ENCODE measurements at places on chromosomes 5 and 9.

GRCh38 chr9:111051400-111051799 is 13.1 kb upstream of the LPAR1 start:
- DNase-seq, result no peak

DNA sequence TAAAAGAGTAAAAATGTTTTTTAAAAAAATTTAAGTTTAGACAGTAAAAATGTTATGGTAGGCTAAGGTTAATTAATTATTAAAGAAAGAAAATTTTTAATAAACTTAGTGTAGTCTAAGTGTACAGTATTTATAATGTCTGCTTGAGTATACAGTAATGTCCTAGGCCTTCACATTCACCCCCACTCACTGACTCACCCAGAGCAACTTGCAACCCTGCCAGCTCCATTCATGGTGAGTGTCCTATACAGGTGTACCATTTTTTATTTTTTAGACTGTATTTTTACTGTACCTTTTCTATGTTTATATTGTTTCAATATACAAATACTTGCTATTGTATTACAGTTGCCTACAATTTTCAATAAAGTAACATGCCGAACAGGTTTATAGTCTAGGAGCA is 234.1 kb downstream of the AUH start:
- DNase-seq, result no peak

DNA sequence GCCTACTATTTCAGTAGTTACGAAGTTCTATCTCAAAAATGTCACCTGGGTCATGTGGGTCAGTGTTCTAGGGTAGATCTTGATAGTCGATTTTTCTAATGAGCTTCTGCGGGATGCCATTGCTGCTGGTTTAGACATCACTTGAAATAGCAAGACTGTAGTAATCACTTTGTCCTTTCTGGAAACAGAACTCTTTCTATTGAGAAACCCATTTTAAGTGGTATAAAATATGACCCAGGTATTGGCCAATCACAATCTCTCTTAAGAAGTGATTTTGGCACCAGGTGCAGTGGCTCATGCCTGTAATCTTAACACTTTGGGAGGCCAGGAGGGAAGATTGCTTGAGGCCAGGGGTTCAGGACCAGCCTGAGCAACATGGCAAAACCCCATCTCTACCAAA is 17.6 kb downstream of the ARRDC3 start:
- no peak for DNase-seq

- DNase-seq, result no peak
Observed at GRCh38 chr9:74953235-74953751, 581 bp upstream of the C9orf40 start.

DNA sequence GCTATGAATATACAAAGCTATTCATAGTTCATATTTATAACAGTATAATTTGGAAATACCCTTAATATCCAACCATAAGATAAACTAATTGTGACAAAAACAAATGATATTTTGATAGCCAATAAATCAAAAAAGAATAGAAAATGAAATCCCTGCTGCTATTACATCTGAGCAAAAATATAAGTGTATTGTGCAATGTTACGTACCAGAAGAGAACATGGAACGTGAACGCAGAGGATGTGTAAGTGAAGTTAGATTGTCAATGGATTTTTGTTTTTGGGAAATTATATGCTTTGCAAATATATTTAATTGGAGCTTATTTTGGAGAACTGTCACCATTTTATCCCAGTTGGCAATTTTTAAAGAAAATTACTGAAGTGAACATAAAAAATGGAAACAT is 15.4 kb downstream of the GCNT1 start:
- no peak for DNase-seq

DNA sequence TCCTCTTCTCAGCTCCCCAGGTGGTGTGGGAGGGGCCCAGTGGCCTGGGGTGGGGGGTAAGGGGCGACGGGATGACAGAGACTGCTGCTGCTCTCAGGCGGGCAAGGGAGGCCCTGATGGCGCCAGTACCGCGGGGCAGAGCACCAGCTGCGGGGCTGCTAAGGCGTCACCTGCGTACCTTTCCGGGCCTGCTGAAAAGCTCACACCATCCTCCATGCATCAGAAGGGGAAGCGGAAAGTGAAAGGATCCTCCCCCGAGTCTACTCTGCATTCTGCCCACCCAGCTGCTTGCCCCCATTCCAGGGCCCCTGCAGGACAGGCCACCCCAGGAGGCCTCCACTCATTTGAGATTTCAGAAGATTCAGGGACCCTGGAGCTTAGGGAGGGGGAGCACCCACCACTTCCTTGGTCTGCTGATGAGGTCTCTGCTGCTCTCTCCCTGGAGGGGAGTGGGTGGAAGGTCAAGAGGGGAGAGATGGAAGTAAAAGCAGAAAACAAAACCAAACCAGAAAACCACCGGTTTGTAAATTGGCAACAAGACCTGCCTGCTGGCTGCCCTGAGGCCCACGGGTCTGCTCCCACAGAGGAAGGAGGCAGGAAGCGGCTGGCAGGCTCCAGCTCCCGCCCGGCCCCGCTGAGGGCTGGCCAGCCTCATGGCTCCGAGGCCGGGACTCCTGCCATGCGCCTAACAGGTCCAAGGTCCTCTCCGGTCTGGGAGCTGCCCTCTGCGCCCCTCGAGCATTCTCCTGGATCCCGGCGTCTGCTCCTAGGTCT is 33.6 kb downstream of the PRRT1B start:
- peak; percentile 79 for DNase-seq

DNA sequence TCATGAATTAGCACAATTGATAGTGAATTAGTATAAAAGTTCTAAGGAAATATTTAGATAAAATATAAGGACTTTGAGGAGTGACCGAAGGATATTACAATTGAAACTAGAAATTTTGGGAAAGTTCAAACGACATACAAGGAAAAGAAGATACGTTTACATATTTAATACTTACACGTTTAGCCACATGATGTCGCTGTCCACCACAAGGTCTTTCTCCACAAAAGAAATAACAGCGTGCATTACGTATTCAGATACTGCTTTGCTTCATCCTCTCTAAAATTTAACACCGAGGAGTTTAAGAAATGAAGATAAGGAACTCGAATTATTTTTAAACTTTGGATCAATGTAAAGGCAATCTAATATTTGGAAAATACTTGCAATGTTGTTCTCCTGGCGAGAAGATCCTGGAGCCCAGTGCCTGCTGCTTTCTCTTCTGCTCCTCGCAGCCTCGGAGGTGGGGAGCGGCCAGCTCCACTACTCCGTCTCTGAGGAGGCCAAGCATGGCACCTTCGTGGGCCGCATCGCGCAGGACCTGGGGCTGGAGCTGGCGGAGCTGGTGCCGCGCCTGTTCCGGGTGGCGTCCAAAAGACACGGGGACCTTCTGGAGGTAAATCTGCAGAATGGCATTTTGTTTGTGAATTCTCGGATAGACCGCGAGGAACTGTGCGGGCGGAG is at the start of gene PCDHA3:
PCDHA3 (plus strand) TSS at position 242 of the 678 bp plus-strand sequence.
- no peak for DNase-seq

GRCh38 chr9:39108145-39108544 is 179.8 kb downstream of the CNTNAP3 start:
- DNase-seq, result no peak

- DNase-seq, result no peak
Observed at GRCh38 chr9:100718717-100719116, 140.8 kb downstream of the CAVIN4 start.

DNA sequence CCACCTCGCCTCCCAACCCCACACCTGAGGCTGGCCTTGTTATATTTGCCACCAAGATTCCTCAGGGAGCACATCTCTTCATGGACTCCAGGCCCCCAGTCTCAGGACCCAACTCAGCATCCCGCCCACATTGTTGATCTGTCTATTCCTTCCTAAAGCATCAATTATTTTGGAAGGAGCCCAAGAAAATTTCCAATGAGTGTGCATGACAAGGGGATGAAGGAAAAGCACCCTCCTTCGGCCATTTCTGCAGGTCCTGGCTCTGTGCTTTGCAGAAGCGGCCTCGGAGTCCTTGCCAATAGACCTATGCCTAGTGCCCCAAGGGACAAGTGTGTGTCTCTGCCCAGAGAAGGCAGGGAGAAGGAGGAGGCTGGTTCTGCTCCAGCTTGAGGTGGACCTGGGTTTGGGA is 273.2 kb downstream of the GADD45G start:
- no peak for DNase-seq

DNA sequence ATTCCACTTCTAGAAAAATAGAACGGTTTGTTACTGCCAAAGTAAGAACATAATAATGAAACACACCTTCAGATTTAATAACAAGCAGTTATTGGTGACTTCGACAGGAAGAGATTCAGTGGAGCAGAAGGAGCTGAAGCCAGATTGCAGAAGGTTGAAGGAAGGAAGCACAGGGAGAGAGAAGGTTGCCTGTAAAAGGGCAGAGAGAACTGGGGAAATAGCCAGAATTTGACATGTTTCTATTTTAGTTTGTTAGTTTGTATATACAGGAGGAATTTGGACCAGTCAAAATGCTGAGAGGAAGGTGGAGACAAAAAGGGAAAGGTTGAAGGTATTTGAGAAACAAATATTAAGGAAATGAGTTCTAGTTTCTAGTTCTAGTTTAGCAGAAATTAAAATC is 269.2 kb upstream of the ELAVL2 start:
- DNase-seq, result no peak

DNA sequence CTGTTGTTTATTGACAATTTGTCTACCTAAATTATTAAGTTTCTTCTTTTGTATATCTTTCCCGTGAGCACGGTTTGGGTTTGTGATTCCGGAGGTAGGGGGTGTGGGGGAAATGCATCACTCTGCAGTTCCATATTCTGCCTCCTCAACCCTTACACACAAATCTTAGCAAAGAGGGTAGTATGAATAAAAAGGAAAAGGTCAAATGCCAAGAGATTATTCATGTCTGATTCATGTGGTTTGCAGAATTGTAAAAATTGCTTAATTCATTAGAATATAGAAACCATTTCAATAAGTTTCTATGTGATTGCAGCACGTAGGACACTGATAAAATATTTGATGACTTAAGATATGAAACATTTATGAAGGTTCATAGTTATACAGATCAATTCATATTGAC is 601.9 kb downstream of the SEMA5A start:
- DNase-seq, result no peak

- no peak for DNase-seq
Observed at GRCh38 chr9:26504057-26504456, 388.5 kb downstream of the CAAP1 start.

DNA sequence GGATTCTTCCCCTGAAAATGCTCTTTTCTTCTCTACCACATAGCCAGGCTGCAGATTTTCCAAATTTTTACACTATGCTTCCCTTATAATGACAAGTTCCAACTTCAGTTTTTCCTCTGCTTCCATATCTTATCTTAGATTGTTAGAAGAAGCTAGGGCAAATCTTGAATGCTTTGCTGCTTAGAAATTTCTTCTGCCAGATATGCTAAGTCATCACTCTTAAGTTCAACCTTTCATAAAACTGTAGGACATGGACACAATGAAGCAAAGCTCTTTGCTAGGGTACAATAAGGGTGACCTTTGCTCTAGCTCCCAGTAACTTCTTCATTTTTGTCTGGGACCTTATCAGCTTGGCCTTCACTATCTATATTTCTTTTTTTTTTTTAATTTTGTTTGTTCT is 88.7 kb downstream of the NXNL2 start:
- no peak for DNase-seq

DNA sequence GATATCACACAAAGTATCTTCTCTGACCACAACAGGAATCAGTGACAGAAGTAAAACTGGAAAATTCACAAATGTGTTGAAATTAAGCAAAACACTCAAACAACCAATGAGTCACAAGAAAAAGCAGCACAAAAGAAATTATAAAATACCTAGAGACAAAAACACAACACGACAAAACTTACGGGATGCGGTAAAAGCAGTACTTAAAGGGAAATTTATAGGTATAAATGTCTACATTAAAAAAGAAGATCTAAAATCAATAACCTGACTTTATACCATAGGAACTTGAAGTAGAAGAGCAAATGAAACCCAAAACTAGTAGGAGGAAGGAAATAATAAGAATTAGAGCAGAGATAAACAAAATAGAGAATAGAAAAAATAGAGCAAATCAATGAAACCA is 2.8 kb upstream of the WDR41 start:
- no peak for DNase-seq

- DNase-seq, result no peak
Observed at GRCh38 chr9:77985996-77986395, 45.6 kb downstream of the GNAQ start.

DNA sequence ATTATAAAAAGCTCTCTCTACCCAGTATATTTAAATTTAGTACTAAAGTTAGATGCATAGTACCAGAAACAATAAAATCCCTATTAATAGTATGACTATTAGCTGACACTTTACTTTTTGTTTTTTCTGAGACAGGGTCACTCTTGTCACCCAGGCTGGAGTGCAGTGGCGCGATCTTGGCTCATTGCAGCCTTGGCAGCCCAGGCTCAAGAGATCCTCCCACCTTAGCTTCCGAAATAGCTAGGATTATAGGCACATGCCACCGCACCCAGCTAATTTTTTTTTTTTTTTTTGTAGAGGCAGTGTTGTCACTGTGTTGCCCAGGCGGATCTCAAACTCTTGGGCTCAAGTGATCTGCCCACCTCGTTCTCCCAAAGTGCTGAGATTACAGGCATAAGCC is 8.0 kb downstream of the CCNG1 start:
- no peak for DNase-seq

GRCh38 chr5:159252195-159252594 is 10.9 kb upstream of the UBLCP1 start:
- DNase-seq, result no peak

- peak; percentile 91 for DNase-seq
Observed at GRCh38 chr9:2017331-2018161, 2.4 kb downstream of the SMARCA2 start.

GRCh38 chr5:6761333-6761732 is 48.1 kb downstream of the TENT4A start:
- DNase-seq, result no peak

- no peak for DNase-seq
Observed at GRCh38 chr9:125732562-125732961, 14.6 kb upstream of the PBX3 start.

GRCh38 chr5:1883925-1884677 is 1.4 kb upstream of the IRX4 start:
- DNase-seq, result no peak

GRCh38 chr9:134531220-134531970 is 110.2 kb upstream of the COL5A1 start:
- no peak for DNase-seq

- no peak for DNase-seq
Observed at GRCh38 chr5:128536254-128537220, 1.5 kb downstream of the FBN2 start.

DNA sequence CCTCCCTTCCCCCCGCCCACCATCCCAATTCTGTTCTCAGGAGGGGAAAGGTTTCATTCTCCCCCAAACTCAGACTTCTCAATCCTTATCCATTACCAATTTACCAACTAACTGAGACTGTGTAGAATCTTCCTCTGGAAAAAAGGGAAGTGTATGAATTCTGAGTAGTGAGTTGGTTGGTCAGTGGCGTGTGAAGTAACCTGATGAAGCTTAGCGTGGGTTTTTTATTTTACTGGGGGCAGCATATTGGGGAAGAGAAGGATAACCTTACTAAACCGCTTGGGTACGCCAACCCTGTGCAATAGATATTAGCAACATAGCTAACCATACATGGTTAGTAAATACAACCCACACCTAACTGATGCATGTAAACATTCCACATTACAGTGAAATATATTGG is 1.1 kb upstream of the DNAJC21 start:
- no peak for DNase-seq

DNA sequence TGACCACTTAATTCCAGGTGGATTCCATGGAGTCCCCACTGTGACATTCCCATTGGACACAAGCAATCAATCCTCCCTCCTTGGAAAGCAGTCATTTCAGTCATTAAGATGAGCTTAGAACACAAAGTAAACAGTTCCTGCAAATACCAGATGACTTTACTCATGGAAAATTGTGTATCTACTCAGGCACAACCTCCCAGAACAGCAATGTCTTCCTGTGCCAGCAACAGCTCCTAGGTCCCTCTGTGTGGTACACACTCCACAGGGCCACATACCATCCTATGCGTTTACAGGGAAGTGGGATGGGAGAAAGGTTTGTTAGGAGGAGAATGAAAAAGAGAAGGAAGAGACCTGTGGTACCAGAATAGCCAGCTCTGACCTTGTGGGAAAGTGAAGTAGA is 53.7 kb downstream of the MTMR12 start:
- DNase-seq, result no peak

Data from naive B cell (primary cell).